ENCODE measurements at places on chromosomes 12 and 14.

- DNase-seq: no peak
These were observed 62.9 kb downstream of the EPS8 start for GRCh38 chr12:15726027-15726877.

DNA sequence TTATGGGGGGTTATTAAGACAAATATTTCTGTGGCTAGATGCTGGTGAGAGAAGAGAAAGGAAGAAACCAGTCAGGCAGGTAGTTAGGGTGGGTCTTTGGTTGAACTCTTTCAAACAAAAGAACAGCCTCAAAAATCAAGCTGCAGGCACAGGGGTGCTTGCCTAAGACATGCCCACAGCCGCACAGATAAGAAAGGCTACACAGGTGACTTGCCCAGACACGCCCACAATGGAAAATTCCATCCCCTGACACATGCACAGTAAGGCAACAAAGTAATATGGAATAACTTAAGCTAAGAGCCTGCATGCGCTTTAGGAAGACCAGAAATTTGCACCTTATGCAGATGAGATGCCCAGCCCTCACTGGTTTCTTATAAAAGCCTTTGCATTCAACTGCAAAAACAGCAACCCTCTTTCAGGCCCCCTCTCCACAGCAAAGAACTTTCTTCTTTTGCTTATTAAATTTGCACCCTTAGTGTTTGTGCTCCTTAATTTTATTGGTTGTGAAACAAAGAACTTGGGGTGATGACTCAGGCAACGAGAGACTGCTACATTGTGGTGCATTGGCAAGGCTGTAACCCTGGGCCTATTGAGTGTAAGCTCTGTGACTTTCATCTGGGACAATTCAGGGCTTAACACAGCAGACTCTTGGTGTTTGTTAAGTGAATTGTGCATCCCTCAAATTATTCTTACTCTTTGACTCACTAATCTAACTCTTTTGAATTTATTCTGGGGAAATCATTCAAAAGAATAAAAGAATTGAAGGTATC lies 149.4 kb downstream of the RPAP3 start:
- DNase-seq: no peak

- no peak for DNase-seq
These were observed 4.9 kb downstream of the DDX51 start for GRCh38 chr12:132138941-132139871.

DNA sequence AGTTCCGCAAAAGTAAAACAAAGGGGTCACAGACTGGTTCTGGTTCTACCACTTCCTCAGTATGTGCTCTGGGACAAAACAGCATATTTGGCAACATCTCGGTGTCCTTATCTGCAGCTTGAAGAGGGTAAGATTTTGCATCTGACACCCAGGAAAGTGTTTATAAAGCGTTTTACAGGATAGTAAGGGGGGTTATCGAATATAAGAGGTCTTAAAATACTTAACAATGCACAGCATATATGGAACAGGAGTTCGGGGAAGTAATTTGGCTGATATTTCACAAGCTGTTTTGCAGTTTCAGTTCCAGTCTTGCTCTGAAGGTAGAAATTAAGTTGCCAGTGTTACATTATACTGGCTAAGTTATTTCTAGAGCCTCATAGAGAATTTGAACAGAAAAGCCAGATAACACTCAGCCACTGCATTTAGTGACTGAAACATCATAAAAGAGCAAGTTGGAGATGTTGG lies 904 bp upstream of the MAP4K5 start:
- no peak for DNase-seq

GRCh38 chr12:86777325-86777724 lies 521.1 kb upstream of the MGAT4C start:
- DNase-seq: no peak

DNA sequence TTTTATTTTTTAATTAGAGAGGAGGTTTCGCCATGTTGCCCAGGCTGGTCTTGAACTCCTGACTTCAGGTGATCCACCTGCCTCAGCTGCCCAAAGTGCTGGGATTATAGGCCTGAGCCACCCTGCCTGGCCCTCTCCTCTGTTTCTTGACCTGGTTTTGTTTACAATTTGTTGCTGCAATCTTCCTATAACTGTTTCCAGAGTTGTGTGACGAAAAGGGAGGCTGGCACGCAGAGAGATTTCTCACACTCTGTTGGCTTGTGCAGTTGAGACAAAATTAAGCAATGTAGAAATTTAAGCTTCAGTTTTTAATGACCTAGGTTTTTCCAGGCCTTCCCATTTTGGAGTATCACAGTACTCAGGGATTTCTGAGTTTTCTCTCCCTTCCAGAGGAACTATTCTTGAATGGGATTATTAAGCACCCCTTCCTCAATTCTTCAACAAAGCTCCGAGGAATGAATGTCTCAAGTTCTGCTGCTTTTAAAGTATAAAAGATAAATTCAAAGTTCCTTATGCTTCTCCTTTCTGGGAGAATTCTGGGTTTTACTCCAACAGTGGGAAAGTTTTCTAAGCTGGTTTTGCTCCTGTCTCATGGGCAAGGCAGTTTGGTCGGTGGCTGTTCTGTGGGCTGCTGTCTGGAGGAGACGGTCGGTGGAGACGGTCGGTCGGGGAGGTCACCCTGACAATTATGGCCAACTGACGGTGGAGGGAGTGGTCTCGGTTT lies 20.4 kb upstream of the FOS start:
- DNase-seq: no peak

- DNase-seq: no peak
These were observed 24.9 kb downstream of the SFSWAP start for GRCh38 chr12:131735476-131736445.

DNA sequence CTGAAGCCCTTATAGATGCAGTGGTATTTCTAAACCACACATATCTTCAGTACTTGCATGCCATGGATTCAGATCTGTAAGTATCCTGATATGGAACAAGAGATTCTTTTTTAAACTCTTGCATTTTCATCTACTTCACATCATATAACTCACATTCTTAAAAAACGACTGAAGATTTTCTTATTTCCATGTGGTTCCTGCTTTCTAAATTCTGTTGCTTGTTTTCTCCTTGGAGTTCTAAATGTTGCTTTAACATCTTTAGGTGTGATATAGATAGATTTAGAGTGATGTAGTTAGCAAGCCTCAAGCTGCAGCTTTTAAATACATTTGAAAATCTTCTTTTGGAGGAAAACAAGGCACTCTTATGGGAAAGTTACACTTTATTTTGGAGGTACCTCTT lies 455.4 kb downstream of the FOXG1 start:
- no peak for DNase-seq

All from fibroblast of skin of left biceps (primary cell).